ENCODE measurements at places on chromosomes 1 and 21. TPM values are rescaled to one million over a fixed set of nuclear protein-coding genes. Genes with fewer than 3 reads are reported as not detected.

KIAA1614 gene
- 5.6 TPM for total RNA-seq

LCE1C gene
- not detected for total RNA-seq

RUNX3 gene
- total RNA-seq: 5.3 TPM

ASCL5 gene
- total RNA-seq: not detected

OR2L3 gene
- total RNA-seq: not detected

CLCA1 gene
- 0.18 TPM for total RNA-seq

RSPO1 gene
- 1.3 TPM for total RNA-seq

OPTC gene
- total RNA-seq: not detected

- no peak for DNase-seq
Observed at GRCh38 chr1:177010211-177010825, 154.2 kb downstream of the ASTN1 start.

DNA sequence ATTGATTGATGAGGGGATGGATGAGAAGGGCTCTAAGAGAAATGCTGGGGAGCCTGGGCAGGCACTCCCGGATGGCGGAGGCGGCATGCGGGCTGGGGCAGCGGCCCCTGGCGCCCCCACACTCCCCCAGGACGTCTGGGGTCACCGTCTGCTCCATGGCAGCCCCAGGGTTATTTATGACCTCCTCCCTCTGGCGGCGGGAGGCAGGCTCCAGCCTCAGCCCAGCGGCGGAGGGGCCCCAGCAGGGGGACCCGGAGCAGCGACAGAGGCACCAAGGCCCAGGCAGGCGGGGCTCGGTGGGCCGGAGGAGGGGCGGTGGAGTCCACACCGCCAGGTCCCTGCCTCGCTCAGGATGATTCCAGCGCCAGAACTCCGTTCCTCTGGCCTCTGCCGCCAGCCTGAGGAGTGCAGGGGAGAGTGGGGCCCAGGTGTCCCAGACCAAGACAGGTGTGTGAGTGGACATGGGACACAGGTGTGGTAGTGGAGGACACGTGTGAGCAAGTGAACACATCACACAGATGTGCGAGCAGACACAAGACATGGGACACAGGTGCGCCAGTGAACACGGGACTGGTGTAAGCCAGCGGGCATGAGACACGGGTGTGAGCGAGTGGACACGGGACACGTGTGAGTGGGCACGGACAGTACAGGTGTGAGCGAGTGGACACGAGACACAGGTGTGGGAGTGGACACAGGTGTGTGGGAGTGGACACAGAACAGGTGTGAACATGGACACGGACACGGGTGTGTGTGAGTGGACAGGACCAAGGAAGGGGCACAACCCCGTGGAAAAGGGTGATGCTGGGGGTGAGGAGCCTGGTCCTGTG, 2.5 kb upstream of the SAMD11 start:
- DNase-seq: no peak

- DNase-seq: peak; percentile 42
Observed at GRCh38 chr1:196209983-196210382, 398.3 kb downstream of the KCNT2 start.

DNA sequence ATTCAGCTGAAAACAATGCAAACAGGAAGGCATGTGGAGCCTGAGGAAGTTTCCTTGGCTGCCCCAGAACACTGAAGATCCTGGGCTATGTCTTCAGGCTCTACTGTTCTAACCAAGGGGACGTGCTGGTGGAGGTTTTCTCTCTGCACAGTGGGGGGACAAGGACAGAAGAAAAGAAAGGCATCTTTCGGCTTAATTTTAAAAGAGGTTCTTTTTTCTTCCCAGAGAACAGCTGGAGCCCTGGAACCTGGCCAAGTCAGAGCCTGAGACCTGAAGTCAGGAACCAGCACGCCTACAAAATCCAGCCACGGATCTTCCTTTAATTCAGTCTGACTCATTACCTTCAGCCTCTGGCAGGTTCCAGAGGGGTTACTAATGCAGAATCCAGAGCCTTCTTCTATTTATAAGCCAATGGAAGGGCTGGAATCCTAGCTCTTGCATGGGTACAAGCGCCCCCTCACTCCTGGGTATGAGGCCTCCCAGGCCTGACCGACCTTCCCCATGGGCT, 19.8 kb downstream of the CTNNBIP1 start:
- DNase-seq: peak; percentile 66

GRCh38 chr1:182601416-182601786, 2.8 kb downstream of the RGS16 start:
- peak; percentile 77 for DNase-seq

DNA sequence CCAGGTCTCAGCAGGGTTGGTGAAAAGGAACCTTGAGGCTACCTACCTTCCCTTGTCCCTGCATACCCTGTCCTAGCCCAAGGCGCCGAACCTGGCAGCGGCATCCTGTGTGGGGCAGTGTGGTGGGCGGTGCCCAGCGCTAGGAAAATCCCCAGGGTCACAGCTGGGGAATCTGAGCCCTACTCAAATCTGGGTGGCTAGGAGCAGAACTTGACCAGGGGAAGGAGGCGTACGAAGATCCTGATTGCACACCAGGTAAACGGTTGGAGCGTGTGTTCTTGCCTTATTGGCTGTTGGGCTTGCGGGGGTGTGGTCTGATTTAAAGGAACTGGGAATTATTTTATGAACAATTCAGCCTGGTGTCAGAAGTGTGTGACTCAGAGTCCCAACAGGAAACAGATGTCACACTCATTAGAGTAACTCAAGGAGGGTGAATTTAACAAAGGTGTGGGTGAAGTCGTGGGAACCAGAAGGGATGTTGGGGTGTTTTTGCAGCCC, 118.6 kb downstream of the LRIG2 start:
- DNase-seq: no peak

DNA sequence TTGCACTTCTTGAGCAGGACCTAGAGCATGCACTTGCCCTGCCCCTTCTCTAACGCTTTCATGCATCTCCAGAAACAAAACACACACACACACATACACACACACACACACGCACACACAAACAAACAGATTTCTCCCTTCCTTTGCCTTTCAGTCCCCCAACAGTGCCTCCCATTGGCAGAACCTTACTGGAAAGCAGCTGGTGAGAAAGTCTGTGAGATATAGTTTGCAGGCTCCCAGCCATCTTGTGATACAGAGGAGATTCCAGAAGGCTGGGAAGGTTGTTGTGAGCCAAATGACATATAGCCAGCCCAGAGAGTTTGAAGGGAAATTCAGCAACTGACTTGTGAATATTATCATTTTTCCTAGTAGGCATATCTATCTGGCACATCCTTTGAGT, 35.9 kb upstream of the ZRANB2 start:
- DNase-seq: no peak

DNA sequence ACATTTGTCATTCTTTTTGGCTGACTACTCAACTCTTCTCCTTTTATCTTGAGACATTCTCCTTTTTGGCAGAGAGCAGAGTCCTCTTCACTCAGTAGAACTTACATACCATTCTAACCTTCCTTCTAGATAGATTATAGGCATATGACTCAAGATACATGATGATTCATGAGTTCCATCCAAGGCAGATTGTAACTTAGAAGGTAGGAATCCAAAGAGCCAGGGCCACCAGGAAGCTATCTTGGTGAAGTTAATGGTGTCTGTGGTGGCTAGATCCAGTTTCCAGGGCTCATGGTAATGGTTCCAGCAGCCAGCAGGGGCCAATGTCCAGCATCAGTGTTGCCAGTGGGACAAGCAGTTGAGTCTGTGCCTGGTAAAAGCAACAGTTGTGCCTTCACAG, 76.1 kb upstream of the KIAA0040 start:
- DNase-seq: no peak

- no peak for DNase-seq
Observed at GRCh38 chr1:11051781-11052511, 4.9 kb upstream of the MASP2 start.

DNA sequence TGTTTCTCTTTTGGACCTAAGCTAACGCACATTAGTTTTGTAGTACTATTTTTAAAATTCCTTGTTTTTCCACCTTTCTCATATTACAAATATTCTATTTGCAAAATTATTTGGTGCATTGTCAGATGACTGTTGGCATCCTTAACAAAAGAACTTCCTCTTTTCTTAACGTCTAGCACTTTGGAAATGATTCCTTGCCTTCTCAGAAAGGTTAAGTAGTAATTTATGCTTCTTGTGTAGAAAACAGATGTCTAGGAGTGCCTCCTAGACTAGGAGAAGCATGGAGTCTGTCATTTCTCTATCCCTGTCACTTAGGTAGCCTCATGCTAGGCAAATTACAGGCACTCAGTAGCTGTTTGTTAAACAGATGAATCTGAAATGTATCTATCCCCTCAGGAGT, 64.4 kb downstream of the HSPA13 start:
- no peak for DNase-seq

DNA sequence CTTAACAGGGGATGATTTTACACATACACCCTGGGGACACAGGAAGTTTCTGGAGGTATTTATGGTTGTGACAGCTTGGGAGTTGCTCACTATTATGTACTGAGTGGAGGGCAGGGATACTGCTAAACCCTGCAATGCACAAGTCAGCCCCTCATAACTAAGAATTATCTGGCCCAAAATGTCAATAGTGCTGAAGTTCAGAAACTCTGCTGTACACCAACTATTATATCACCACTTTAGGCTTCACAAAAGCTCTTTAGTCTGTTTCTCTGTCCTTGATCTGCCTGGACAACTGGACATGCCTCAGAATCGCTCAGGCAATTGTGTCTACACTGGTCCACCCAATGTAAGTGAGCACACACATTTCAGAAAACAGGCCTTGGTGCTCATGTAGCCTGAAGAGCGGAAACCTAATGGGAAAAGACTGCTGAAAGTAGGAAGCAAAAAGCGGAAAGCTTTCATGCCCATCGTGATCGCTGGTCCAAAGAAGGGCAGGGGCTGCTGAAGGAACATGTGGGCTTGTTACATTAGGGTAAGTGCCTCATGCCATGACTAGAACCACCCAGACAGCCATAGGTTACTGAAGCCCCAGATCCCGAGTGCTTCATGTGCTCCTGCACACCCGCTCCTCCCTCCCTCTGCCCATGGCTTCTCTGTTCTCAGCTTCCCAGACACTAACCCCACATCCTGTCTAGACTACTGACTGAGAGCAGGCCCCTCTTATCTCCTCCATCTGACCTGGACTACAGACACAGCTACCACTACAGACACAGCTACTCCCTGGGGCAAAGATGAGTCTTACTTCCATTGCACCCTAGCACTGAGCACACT, 73.5 kb downstream of the LRIG2 start:
- DNase-seq: no peak

DNA sequence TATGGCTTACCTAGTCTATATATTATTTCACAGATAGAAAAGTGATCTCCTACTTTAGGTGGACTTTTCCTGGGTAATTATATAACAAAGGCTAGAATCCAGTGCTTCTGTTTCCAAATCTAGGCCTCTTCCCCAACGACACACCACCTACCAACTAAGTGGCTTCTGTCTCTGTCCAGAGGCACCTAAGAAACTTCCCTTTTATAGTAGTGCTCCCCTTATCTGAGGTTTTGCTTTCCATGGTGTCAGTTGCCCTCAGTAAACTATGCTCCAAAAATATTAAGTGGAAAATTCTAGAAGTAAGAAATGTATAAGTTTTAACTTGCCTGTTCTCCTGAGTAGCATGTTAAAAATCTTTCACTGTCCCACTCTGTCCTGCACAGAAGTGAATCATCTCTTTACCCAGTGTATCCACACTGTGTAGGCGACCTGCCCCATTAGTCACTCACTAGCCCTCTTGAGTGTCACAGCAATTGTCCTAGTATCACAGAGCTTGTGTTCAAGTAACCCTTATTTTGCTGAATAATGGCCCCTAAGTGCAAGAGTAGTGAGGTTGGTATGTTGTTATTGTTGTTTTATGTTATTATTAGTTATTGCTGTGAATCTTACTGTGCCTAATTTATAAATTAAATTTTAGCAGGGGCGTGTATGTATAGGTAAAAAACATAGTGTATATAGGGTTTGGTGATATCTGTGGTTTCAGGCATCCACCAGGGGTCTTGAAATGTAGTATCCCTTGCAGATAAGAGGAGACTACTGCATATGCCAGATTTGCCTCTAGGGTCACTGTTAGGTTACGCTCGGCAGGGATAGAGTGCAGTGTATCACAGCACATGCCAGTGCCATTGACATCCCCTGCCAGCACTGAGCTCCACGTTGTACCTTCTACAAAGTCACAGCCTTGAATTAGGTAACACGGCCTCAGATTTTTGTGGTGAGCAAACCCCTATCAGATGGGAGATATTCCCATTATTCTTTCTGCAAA, 14.7 kb upstream of the CD53 start:
- no peak for DNase-seq

DNA sequence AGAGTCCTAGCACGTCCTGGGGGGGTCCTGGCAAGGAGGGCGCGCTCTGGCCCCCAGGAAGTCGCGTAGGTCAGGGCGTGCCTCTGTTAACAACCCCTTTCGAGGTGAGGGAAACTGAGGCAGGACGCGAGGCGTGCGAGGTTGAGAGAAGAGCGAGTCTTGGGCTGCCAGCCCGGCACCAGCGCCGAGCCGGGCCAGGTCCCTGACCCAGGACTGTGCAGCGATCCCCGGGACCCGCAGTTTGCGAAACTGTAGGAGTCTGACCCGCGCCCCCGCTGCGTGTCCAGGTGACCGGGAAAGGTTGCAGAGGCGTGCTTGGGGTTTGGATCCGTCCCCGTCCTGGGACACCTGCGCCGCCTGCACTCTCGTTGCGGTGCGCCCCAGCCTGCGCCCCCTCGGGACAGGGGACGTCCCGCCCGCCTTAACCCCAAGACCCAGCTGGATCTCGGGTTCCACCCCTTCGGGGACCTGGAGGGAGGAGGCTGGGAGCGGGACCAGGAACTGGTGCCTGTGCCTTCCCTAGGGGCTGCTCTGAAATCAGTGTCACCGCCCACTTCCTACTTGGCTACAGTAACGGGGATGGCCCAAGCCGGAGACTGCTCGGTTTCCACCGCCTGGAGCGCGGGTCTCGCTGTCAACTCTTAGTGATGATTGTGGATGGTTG, 493 bp downstream of the DISC1 start:
- peak; percentile 73 for DNase-seq

DNA sequence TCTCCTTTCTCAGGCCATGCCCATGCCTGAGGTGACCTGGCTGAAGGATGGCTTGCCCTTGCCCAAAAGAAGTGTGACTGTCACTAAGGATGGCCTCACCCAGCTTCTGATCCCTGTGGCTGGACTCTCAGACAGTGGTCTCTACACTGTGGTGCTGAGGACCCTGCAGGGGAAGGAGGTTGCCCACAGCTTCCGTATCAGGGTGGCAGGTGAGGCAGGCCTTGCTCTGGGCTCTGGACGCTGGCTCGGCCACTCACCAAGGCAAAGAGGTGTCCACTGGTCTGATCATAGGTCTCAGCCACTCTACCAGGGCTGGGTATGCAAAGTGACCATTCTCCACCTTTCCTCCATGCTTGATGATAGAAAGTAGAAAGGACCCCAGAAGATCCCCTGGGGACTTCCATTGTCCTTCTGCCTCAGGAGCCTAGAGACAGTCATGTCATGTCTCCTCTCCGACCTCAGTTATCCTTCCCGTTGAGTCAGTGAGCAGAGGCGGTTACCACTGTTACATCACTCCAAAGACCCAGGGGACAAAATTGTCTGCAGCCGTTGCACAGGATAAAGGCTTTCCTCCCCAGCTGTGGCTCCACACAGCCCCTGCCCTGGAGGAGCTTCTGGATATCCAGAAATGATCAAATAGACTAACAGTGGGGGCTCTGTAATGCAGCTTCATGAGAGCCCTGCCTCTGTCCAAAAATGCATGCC, 34.2 kb downstream of the IGFN1 start:
- DNase-seq: no peak

Measured in ureter (tissue), 1 donor.